Cardiac ventricle fibroblast (primary cell): ENCODE measurements at places on chromosomes 3 and 15. TPM values are rescaled to one million over a fixed set of nuclear protein-coding genes. Genes with fewer than 3 reads are reported as not detected.

The KIF15 gene
- 0.59 and 1.8 TPM in 2 replicates for total RNA-seq

The EOMES gene
- not detected in 2 replicates for total RNA-seq

The RPP25 gene
- 15.1 and 15.2 TPM in 2 replicates for total RNA-seq

The LYZL4 gene
- not detected in 2 replicates for total RNA-seq

The SCN10A gene
- not detected in 2 replicates for total RNA-seq

The BRPF1 gene
- 8.2 and 10.7 TPM in 2 replicates for total RNA-seq
